ENCODE measurements at places on chromosomes 12 and 14.

GRCh38 chr12:112527082-112527481, 108.3 kb downstream of the PTPN11 start:
- DNase-seq, result no peak

DNA sequence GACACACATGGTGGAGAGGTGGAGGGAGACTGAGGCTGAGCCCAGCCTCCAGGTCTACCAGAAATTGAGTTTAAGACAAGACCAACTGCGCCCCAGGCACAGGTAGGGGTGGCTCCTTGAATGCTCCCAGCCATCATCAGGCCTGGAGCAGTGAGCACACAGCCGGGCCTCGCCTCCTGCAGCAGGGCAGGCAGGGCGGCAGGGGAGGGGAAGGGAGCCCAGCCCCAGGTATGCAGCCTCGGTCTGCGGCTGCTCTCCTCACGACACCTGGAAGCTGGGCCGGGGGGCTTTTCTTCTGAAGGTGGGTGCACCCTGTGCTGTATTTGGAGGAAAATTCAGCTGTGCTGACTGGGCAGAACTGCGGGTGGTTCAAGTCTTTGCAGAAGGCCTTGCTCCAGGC, 29.5 kb upstream of the TDRD9 start:
- DNase-seq, result no peak

- no peak for DNase-seq
These were observed 1.5 kb downstream of the PTMS start for GRCh38 chr12:6767353-6768319.

DNA sequence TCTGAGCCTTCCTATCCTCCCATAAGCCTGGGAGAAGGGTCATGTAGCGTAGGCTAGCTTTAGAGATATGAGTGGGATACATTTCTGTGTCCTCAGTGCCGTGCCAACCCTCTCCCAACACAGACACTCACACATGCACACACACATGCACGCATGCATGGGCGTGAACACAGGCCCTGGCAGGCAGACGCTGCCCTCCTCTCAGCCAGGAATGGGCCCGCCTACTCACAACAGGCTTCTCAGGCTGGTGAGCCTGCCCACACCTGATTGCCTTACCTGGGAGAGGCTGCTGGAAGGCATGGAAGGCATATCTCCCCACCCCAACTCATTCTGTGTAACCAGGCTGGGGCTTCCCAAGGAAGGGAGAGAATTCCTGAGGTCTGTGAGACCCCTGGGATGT, 12.8 kb upstream of the ACVR1B start:
- no peak for DNase-seq

- DNase-seq, result no peak
These were observed 8.6 kb upstream of the GPR68 start for GRCh38 chr14:91252871-91253794.

DNA sequence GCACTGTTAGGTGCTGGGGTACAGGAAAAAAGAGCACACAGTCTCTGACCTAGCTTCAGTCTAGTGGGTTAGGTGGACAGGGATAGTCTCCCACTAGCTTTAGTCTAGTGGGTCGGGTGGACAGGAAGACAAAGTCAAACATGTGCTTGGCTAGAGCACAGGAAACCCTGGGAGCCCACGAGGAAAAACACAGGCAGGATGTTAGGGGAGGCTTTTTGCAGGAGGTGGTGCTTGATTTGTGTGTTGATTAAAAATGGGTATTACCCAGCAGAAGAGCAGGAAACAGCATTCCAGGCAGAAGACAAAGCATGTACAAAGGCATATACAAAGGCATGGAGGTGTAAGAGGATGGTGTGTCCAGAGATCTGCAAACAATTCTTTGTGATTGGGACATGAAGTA, 23.3 kb downstream of the SLC38A2 start:
- no peak for DNase-seq

GRCh38 chr14:80404413-80404812, 193.1 kb upstream of the DIO2 start:
- DNase-seq, result no peak

DNA sequence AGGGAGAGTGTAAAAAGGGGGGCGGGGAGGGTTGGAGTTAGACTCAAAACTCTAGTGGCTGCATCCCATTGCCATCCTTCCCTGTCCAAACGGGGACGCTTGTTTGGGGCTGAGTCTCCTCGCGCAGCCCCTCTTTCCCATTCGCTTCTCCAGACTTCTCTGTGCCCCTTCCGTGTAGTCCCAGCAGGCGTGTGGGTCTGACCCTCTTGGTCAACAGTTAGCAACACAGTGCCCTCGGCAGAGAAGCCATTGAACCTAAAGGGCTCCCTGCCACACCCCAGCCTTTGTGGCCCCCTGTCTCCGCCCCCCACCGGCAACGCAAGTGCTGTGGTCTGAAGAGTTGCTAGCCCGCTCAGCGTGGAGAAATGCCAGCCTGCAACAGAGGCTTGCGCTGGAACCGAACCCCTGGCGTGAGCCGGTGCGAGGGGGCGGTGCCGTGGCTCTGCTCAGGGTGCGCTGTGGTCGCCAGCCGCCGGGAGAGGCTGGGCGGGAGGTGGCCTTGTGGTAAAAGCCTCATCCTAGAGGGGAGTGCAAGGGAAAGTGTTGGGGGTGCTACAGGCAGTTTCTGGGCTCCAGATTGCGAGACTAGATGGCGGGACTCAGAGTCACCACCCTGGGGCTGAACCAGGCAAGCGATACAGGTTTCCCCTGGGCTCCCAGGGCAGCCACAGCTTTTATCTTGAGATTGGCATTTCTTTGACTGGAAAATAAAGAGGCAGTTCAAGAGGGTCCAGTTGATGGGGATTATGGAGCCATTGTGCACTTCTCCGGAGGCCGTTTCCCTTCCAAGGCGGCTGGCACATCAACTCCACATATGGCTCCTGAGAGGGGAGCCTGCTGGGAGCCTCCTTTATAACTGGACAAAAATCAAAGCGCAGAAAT, 2.1 kb downstream of the PLXNC1 start:
- no peak for DNase-seq

DNA sequence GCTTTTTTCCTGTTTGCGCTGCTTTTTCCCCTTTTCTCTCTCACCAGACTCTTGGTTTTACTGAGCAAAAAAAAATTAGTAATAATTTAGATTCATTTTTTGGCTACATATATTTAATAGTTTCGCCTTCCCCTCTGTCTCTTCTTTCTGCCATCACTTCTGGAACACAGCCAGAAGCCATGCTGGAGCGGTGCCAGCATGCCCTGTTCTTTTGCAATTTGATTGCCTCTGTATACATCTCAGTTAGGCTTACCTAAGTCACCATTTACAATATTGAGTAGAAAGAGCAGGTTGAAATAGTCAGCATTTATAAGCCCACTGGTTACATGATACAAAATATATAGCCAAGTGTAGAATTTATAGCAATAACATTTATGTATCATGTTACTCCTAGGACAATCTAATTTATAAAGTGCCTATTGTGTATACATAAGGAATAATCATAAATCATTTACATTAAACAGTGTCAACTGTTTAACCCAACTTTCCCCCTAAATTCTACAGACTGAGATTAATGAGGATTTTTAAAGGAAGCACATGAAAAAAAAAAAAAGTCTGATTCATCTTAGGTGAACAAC, 413.8 kb upstream of the SOX5 start:
- no peak for DNase-seq

DNA sequence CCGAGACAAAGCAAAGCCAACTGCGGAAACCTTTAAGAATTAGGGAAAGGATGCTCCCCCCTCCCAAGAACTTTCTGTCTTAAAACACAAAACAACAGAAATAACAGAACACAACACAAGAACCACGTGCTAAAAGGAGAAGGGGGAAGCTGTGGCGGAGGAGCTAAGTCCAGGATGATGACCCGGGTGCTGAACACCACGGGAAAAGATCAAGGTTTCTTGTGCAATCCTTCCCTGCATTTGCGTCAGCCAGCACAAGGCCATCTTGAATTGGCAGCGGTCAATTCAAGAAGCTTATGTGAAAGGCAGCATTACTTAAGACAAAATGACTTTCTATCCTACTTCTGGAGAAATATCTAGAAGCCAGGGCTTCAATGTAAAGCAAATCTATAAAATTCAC, 11.0 kb upstream of the CREBL2 start:
- DNase-seq, result no peak

GRCh38 chr12:119399301-119399700, 64.8 kb downstream of the CCDC60 start:
- no peak for DNase-seq

DNA sequence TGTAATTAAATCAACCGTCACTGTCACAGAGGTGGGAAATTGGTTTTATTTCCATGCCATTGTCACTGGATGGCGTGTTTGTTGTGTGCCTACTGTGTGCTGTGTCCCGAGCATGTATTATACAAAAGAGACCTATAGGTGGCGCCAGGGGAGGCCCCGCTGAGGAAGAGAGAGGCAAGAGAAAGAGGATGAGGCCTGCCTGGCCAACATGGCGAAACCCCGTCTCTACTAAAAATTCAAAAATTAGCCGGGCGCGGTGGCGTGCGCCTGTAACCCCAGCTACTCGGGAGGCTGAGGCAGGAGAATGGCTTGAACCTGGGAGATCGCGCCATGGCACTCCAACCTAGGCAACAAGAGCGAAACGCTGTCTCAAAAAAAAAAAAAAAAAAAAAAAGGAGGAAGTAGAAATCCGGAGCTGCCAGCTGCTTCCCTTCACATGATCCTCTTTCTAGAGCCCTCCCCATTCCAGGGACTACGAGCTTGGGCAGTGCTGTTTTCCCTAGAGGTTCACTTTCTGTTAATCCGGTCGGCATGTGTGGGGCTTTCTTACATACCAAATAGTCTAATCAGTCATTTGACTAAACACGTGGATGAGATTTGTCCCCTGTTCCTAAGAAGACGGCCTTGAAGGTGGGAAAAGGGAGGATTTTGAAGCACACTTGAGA, 6.4 kb upstream of the CCDC175 start:
- no peak for DNase-seq

- DNase-seq, result no peak
These were observed 485.9 kb downstream of the APAF1 start for GRCh38 chr12:99130808-99131553.

- DNase-seq, result no peak
These were observed 69.3 kb downstream of the BCAT1 start for GRCh38 chr12:24879644-24880043.

- DNase-seq, result no peak
These were observed 54.7 kb downstream of the BCL11B start for GRCh38 chr14:99217066-99217955.

DNA sequence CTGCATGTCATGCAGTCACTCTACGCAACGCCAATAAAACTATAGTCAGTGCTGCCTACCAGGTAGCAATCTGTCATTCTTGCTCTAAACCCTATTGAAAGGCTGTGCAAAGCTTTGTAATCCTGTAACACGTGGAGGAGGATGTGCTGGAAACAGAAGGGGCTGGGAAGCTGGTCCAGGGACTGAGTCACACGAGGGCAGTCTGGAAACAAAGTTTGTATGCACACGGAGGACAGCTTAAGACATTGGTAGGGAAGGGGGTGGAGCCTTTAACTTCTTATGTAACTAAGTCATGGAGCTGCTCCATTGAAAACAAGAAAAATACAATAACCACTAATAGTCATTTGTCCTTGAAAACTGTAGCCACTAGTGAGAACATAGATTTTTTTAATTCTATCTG, 128.0 kb downstream of the BCAT1 start:
- DNase-seq, result no peak

- DNase-seq, result no peak
These were observed 6.4 kb downstream of the AP5M1 start for GRCh38 chr14:57275023-57275664.

GRCh38 chr14:22065347-22065746, 391.7 kb upstream of the OR4E1 start:
- DNase-seq, result no peak

DNA sequence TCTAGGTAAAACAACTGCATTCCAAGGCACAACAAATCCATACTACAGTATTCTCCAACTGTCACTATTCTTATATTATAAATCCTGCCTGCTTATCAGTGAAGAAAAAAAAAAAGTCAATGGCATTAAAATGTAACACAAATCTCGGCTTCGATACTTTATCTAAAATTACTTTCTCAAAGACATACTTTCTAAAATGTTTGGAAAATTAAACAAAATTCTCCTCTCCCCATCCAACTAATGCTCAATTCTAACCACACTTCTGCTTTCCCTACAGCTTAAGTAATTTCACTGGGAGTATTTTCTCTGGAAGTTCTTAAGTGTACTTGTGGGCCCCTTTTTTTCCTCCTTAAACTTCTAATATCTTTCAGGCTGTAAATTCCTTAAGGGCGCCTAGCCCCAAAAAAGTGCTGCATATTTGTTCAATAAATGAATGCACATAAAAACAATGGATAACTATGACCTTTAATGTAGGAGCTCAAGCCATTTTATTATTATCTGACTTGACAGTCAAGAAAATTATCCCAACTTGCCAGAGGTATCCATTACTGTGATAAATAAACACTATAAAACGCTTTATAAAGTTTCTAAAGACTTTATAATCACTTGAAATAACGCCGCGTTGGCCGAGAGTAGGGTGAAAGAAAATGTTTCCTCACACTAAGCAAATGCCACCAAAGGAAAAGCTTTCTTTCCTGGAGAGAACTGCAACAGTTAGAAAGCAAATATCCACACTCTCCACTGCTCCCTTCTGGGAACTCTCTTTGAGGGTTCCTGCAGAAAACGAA, 977 bp downstream of the HEATR5A start:
- DNase-seq, result no peak

DNA sequence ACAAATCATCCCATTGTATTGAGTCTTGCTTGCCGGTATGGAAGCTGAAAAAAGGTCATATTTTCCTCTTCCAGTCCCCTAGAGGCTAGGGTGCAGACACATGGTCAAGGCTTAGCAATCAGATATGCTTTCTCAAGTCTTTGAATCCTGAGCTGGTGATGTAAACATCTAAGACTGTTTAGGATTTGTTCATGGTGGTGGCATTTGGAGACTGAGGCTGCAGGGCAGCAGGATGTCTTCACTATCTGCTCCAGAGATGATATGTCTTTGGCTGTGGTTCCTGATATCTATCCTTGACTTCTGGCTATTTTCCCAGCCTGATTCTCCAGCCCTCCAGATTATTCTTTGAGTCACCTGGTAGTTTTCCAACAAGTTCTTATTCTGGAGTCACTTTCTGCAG, 50.5 kb upstream of the DACT1 start:
- no peak for DNase-seq

- no peak for DNase-seq
These were observed 38.0 kb downstream of the CHGA start for GRCh38 chr14:92960706-92961566.

GRCh38 chr14:62946221-62946620, 99.0 kb downstream of the KCNH5 start:
- no peak for DNase-seq

- no peak for DNase-seq
These were observed 11.6 kb downstream of the DAD1 start for GRCh38 chr14:22577334-22577908.

DNA sequence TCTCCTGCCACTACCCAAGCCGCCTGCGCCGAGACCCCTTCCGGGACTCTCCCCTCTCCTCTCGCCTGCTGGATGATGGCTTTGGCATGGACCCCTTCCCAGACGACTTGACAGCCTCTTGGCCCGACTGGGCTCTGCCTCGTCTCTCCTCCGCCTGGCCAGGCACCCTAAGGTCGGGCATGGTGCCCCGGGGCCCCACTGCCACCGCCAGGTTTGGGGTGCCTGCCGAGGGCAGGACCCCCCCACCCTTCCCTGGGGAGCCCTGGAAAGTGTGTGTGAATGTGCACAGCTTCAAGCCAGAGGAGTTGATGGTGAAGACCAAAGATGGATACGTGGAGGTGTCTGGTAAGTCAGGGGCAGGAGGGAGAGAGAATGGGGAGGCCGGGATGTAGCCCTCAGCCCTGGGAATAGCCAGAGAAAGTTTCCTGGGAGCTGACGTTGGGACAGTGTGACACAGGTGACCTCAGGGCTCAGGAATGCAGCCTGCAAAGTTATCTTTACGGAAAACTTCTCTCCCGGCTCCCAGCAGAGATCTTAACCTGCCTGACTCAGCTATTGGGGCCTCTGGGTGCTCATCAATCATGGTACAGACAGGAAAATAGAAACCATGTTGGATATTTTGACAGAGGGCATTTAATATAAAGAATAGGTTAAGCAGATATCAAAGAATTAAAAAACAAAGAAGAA, 747 bp downstream of the HSPB8 start:
- DNase-seq, result no peak

All from HFF-Myc (cell line).